ENCODE measurements at places on chromosomes 11 and 22.

DNA sequence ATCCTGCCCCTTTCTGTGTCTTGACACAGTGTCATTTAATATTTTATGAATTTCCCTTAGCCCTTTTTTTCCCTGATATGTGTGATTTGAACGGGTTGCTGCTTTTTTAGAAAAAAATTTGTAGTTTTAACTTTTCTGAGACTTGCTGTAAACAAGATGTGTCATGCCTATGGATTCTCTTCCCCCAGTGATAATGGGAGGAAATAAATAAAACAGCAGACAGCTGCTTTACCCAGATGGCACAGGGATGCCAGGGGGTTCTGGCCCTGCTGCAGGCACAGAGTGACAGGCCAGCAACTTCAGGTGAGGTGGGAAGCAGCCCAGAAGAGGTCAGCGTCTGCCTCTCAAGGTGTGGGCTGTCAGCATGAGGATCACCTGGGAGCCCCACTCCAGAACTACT is 266.9 kb downstream of the KIRREL3 start:
- peak; percentile 51 for DNase-seq

DNA sequence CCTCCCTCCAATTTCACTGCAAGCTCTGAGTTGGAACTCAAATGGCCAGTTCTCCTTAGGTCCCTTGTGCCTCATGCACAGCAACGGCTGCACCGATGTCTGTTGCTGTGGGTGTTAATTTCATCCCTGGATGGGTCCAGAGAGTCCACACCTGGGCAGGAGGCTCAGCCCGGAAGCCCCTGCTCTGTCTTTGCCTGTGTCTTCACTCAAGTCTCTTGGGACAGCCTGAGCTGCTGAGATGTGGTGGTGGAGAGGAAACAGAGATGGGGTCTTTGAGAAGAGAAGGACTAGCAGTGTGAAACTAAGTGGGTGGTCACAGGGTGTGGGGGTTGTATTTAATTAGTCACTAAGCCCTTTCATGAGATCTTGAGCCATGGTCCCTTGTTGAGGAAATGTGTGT is 109.3 kb downstream of the NECTIN1 start:
- DNase-seq, result peak; percentile 17

DNA sequence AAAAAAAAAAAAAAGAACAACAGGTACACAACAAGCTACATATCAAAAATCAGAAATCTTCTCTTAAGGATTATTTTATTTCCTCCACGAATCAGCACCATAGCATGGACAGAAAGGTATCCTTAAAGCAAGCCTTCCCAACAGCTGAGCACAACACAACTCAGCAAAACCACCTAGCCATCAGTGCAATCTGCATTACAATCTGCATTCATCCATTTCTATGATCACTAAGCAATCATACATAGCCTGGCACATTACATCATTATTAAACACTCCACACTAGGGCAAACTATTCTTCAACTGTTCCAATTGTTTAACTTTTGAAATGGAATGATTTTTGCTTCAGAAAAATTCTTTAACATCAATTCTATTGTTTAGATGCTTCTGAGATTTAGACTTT is 29.0 kb downstream of the MRTFA start:
- DNase-seq, result no peak

- DNase-seq, result no peak
Measured at GRCh38 chr11:61820174-61820573, 3.4 kb upstream of the FADS1 start.

DNA sequence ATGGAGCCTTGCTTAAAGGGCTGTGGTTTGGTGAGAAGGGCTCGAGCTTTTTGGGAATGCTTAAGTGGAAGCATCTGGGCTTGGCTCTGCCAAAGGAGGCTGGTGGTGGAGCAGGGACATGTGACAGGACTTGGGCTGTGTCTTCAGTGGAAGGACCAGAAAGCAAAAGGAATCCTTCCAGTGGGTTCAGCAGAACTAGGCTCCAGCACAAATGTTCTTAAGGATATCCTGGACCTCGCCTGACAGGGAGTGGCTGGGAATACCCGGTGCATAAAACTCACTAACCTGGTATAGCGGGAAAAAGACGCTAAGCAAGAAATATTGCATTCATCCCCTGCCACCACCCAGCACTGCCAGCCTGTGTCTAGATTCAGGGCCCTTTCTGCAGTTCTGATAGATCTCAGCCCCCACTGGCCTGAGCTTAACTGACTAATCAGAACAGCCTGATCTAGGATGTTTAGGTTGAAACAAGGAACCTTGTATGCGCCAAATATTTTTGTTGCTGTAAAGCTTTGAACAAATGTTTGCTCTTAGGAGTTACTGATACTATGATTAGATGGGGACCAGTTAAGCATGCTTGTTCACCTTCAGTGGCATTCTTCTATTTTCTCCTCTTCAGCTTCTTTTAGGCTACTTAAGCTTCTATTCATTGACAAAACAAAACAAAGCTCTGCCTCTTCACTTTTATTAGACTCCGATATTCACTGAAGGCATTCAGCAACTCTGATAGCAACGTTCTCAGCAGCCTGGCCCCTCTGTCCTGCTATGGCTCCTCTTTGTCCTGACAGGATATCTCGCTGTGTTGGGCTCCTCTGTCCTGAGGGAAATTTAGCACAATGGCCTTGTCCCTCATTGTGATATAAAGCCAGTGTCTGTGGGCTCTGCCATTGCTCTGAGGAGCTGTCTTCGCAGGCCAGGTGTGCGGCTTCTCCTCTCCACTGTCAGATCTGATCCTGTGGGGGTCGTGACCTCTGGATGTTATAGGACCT is 25.0 kb downstream of the PPFIBP2 start:
- no peak for DNase-seq

GRCh38 chr11:106076171-106076918 is 802 bp downstream of the KBTBD3 start:
- DNase-seq, result peak; percentile 71

- DNase-seq, result no peak
Measured at GRCh38 chr11:70230151-70230839, 27.2 kb downstream of the FADD start.

DNA sequence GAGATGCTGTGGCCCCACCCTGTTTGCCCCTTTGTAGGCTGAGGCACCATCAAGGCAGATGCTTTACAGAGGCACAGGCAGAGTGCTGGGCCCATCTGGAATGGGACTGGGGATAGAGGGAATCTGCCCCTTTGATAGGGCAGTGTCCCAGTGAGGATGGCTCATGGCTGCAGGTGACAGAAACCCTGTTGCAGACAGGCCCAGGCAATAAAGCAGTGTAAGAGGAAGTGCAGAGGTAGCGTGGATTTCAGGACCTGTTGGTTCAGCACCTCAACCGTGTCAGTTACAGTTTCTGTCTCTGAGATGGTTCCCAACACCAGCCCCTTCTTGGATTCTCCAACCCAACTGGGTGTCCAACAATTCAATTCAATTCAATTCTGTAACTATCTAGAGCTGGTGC is 25.1 kb downstream of the PRDM11 start:
- DNase-seq, result no peak

GRCh38 chr11:99244613-99245012 is 223.9 kb downstream of the CNTN5 start:
- no peak for DNase-seq

DNA sequence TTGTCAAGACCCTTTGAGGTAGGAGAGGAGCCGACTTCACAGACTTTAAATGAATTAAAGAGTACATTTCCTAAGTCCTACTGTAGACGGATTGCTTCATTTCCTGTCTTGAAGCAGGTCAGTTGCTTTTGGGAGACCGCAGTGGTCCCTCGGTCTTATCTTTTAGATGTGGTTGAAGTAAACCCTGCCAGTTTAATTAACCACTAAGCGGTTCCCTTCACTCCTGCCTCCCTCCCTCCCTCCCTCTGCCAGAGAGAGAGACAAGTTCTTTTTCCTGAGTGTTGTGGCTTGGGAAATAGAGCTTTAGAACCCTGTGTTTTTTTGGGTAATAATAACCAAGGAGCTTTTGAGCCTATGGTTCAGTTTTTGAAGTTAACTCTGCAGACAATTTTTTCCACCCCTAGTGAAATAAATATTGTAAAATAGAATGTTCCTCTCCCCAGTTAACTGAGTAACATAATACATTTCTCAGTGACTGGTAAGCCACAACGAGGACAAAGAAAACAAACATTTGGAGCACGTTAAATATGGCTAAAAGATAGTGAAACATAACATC is 147.5 kb downstream of the LDLRAD3 start:
- DNase-seq, result no peak

GRCh38 chr11:75760710-75761493 is 7.7 kb upstream of the DGAT2 start:
- no peak for DNase-seq

DNA sequence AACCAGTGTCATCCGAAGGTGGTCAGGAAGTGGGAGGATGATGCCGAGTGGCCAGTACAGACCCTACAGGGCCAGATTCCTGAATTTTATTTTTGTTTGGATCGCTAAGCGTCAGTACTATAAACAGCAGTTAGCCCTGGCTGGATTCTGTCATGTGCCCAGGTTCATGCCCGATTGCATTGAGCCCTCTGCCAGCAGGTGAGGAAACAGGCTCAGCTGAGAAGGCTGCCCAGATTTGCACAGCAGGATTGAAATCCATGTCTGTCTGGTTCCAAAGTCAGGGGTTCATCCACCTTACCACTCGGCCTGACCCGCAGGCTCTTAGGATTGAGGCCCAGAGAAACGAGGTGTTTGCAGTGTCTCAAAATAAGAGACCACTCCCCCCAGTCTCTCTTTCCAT is 9.1 kb upstream of the TBC1D22A start:
- no peak for DNase-seq
